ENCODE measurements at places on chromosomes 5 and 9. TPM values are rescaled to one million over a fixed set of nuclear protein-coding genes. Genes with fewer than 3 reads are reported as not detected.

The CDX1 gene
- 0.22 TPM for total RNA-seq

GRCh38 chr5:62093976-62094375 is 212.0 kb upstream of the KIF2A start:
- no peak for DNase-seq
- no peak overlapping the region for H3K27ac ChIP-seq
- no peaks in the 10 kb centered on the region for H3K4me1 ChIP-seq
- no peaks in the 10 kb centered on the region for H3K36me3 ChIP-seq
- no peak overlapping the region for H3K4me3 ChIP-seq
- H3K27me3 ChIP-seq = no peaks in the 10 kb centered on the region

GRCh38 chr5:73857446-73857845 is 231.4 kb downstream of the ARHGEF28 start:
- H3K4me1 ChIP-seq = no peaks in the 10 kb centered on the region
- H3K27ac ChIP-seq = no peak overlapping the region
- DNase-seq = no peak
- no peak overlapping the region for H3K4me3 ChIP-seq

The PCDHA3 gene
- total RNA-seq = not detected

The F2RL2 gene
- not detected for total RNA-seq

- DNase-seq = no peak
- no peak overlapping the region for H3K4me3 ChIP-seq
- H3K27ac ChIP-seq = no peak overlapping the region
Observed at GRCh38 chr9:2109069-2109650, 94.0 kb downstream of the SMARCA2 start.

GRCh38 chr5:143770450-143770849 is 41.5 kb upstream of the HMHB1 start:
- H3K27me3 ChIP-seq = no peaks in the 10 kb centered on the region
- no peak overlapping the region for H3K4me3 ChIP-seq
- DNase-seq = no peak
- H3K4me1 ChIP-seq = no peaks in the 10 kb centered on the region
- no peaks in the 10 kb centered on the region for H3K36me3 ChIP-seq
- no peak overlapping the region for H3K27ac ChIP-seq

- H3K27me3 ChIP-seq = no peaks in the 10 kb centered on the region
- H3K27ac ChIP-seq = no peak overlapping the region
- H3K4me1 ChIP-seq = no peaks in the 10 kb centered on the region
- H3K4me3 ChIP-seq = no peak overlapping the region
Observed at GRCh38 chr5:65076251-65076869, 307.6 kb downstream of the CWC27 start.
